RKO (cell line): ENCODE measurements at places on chromosomes 5 and 9.

DNA sequence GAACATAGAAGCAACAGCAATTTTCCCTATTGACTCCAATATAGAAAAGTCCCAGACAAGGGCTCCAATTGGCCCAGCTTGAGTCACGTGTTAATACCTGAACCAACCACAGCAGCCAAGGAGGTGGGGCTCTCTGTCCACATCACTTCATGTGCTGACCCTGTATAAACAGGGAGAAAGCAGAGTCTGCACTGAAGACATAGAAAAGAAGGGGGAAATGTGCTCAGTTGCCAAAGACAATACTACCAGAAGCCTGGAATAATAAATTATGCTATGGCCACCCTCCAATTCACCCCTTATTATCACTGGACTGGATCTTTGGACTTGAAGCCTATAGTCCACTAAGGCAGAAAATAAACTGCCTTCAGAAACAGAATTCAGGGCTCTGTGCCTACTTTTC is 275.4 kb downstream of the EPB41L4A start:
- no peak for DNase-seq

DNA sequence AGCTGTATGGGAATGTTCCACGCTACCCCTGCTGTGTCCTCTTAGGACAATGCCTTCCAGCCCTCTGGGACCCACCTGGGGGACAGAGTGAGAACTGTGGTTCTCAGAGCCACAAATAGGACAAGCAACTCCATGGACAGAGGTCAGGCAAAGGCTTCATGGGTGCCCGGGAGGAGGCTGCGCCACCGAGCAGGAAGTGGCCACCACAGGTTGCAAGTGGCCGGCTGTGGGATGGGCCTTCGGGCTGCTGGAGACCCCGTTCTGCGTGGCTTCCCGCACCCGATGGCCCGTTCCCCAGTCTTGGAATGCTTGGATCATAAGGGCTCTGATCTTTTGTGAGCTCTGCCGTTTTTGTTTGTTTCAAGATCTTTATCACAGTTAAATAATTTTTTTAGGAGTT is 118.8 kb downstream of the BOD1 start:
- no peak for DNase-seq

GRCh38 chr5:96610747-96611146 is 51.4 kb upstream of the CAST start:
- no peak for DNase-seq

DNA sequence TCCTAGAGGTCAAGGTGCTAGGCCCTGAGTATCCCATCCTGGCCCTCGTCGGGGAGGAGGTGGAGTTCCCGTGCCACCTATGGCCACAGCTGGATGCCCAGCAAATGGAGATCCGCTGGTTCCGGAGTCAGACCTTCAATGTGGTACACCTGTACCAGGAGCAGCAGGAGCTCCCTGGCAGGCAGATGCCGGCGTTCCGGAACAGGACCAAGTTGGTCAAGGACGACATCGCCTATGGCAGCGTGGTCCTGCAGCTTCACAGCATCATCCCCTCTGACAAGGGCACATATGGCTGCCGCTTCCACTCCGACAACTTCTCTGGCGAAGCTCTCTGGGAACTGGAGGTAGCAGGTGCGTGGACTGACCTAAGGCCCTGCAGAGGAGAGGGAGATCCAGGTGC is 7.9 kb downstream of the BTNL9 start:
- no peak for DNase-seq

- no peak for DNase-seq
These were observed 19.6 kb downstream of the CRB2 start for GRCh38 chr9:123375469-123376132.
